NCI-H524 treated with DMSO at 0.1 percent for 48 hours (cell line): ENCODE measurements at places on chromosomes 2 and 18.

DNA sequence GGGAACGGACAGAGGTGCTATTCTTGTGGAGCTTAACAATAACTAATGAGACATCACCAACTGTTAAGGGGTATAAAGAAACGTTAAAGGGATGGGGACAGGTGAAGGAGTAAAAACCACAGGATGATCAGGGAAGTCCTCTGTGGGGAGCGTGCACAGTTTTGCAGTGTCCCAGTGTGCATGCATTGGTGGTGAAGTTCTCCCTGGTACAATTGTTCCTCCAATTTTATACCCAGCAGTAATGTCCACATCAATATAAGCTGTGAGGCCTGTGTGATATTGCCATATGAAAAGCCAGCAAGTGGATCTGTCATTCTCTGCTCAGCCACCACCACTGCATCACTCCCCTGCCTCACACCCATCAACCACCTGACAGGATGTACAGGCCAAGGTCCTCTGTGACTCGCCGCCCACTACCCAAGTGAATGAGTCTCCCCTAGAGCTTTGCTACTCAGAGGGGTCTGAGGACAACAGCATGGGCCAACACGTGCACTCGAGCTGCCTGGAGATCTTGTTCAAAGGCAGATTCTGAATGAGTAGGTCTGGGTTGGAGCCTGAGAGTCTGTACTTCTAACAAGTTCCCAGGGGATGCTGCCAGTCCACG is 4.6 kb downstream of the MLPH start:
- DNase-seq = no peak

- DNase-seq = no peak
Observed at GRCh38 chr2:233124421-233125080, 64.4 kb downstream of the INPP5D start.

GRCh38 chr2:70674636-70675430 is 93.2 kb downstream of the ADD2 start:
- no peak for DNase-seq

- DNase-seq = no peak
Observed at GRCh38 chr2:187857826-187858225, 303.6 kb upstream of the TFPI start.

GRCh38 chr2:241852981-241853631 is 5.6 kb downstream of the PDCD1 start:
- no peak for DNase-seq

DNA sequence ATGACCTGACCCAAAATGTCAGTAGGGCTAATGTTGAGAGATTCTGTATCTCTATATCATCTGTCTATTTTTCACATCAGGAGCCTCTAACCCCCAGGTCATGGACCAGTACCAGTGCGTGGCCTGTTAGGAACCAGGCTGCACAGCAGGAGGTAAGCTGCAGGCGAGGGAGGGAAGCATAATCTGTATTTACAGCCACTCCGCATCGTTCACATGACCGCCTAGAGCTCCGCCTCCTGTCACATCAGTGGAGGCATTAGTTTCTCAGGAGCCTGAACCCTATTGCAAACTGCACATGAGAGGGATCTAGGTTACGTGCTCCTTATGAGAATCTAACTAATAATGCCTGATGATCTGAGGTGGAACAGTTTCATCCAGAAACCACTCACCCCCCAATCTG is 180.6 kb downstream of the RDH14 start:
- no peak for DNase-seq

GRCh38 chr18:77267969-77268368 is 18.3 kb downstream of the GALR1 start:
- DNase-seq = no peak

DNA sequence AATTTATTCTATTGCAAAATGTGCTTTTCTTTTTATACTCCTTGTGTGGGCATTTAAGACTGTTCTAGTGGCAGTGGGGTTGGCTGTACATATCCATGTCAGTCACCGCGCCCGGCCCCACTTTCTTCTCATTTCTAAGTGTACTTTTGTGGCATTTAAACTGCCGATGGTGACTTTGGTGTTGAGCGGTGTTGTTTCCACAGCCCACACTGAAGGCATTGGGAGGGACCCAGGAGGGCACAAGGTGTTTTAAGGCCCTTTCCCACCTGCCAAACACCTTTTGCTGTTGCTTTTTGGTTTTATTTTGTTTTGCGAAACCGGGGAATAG is 369.7 kb downstream of the MTX2 start:
- DNase-seq = no peak
